ENCODE measurements at places on chromosomes 12 and 14.

GRCh38 chr12:33472299-33472698 is 32.7 kb upstream of the SYT10 start:
- DNase-seq = no peak

DNA sequence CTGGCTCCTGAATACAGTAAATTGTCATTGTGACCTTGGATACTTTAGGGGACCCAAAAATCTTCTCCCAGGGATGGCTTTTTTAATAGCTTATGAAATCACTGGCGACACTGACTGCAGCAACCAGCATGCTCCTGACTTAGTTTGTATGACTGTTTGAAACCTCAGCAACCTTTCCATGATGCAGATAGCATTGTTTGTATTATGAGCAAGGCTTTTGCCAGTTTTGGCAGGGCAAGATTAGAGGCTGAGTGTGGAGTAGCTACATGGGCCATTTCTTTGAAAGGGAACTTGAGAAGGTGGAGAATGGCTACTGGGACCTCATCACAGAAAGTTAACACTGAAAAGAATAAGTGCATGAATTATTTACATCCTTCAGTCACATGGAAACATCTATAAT is 50.9 kb downstream of the SLC4A8 start:
- DNase-seq = no peak

DNA sequence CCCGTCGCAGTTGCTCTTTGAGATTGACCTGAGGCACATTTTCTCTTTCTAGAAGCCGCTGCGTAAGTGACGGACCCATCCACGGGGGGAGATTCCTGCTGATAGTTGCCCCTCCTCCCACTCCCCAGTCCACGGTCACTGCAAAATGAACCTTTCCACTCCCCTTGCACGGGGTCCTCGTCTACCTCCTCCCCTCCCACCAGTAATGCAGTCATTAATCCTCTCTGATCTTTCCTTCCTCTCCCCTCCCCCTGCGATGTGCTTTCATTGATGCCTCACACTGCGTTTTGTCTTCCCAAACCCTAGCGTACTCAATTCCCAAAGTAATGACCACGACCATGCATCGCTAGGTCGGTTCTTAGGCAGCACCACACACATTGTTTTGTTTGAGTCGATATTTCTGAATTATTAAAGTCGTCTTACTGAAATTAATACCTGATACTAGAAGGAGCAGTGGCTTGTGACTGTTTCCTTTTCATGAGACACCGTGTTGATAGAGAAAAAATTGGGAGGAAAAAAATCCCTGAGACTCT is 857 bp downstream of the ETNK1 start:
- no peak for DNase-seq

DNA sequence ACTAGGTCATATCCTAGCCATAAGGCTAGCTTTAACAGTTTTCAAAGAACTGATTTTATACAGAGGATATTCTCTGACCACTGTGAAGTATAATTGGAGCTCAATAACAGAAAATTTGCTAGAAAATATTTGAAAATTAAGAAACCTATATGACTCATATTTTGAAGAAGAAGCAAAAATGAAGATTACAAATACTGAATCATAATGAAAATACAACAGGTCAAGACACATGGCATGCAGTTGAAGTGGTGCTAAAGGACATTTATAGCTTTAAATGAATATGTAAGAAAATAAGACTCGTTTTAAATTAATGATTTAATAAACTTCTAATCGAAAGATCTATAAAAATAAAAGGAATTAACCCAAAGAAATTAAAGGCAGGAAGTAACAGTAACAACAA is 1234.6 kb downstream of the SLC16A7 start:
- DNase-seq = no peak

GRCh38 chr12:45601888-45602287 is 127.6 kb upstream of the ARID2 start:
- no peak for DNase-seq

GRCh38 chr14:61513986-61514830 is 181.1 kb upstream of the HIF1A start:
- DNase-seq = no peak

GRCh38 chr12:27002141-27002540 is 12.0 kb downstream of the TM7SF3 start:
- no peak for DNase-seq

DNA sequence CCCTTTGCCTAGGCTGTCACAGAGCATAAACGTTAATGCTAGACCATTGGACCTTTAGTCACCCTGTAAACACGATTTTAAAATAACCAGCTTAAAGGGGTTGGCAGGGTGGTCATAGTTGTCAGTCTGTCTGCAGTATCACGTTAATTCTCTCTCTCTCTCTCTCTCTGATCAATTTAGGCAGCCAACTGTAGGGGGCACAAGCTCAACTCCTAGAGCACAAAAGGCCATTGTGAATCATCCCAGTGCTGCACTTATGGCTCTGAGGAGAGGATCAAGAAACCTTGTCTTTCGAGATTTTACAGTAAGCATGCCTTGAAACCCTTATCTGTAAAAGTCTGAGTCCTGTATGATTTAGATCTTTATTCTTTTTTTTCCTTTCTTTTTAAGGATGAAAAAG is 97.1 kb downstream of the SCAF11 start:
- DNase-seq = no peak

- DNase-seq = no peak
Measured at GRCh38 chr12:122421187-122421820, 1.2 kb downstream of the CLIP1 start.

DNA sequence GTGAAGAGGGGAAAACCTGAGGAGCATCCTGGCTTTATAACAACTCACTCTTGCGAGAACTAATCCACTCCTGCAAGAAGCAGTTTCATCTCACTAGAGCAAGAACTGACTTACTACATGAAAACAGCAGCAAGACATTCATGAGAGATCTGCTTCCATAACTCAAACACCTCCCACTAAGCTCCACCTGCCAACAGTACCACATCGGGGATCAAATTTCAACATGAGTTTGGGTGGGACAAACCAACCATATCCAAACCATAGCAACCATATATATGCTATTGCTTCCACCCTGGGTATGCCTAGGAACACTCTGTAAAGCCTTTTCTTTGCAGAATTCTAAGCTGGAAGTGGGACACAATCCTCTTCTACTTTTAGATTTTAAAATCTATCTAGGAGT is 13.9 kb upstream of the AVPR1A start:
- DNase-seq = no peak

DNA sequence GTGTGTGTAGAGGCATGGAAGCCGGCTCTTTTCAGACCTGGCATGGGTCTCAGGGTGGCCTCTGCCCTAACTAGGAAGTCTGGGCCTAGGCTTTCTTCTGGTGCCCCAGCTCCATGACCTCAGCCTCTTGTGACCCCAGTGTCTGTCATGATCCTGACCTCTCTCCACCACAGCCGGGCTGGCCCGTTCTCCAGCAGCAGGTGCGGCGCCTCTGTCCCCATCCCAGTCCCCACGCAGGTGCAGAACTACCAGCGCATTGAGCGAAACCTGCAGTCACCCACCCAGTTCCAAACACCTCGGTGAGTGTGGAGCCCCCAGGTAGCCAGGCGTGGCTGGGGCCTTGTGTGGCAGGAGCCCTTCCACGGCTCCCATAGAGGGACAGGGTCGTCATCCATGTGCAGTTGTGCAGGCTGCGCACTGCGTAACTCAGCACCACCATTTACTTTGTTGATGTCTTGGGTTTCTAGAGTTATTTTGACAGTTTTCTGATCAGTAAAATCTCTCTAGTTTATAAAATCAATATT is 14.8 kb upstream of the PUS1 start:
- no peak for DNase-seq

DNA sequence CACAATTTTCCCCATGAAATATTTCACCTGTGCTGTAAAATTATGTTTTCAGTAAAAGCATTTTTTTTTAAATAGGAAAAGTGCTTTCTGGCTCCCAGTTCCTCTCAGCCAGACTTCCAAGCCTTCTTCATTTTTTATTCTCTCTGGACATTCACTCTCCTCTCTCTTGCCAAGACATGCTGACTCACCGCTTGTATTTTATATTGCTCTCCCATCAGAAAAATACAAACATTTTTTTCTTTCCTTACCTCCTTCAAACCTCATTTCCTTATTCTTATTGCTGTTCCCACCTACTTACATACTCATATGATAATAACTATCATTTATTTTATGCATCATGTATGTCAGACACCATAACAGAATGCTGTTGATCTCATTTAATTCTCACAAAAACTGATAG is 37.7 kb upstream of the ZNF641 start:
- no peak for DNase-seq

DNA sequence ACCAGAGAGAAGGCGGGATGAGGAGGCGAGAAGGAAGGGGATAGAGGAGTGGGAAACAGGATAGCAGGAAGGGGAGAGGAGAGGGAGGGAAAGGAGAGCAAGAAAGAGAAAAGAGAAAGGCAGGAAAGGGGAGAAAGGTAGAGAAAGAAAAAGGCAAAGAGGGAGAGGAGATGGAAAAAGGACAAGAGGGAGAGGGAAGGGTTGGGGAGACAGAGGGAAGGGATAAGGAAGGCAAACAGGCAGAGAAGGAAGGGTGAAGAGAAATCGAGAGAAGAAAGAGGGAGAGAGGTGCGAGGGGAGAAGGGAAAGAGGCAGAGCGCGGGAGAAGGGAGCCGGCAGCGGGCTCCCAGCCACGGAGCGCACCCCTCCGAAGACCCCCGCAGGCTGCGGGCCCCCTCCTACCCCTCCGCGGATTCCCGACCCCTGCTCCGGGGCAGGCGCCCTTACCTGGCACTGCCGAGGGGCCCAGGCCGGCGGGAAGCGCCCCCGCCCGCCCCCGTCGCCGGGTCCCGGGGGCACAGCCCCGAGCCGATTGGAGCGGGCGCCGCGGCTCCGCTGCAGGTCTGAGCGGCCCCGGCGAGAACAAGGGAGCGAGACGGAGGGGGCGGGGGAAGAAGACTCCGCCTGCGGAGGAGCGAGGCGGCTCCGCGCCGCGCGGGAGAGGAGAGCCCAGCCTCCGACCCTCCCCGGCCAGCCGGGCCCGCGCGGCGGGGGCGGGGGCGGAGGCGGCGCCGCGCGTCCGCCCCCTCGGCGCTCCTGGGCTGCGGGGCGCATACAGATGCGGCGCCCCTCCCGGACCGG is at the start of gene CDH24:
Gene CDH24, minus strand, starts transcription at position 565 of the 801 bp plus-strand sequence. CDS start 1,787 bp downstream, outside the sequence.
- peak; percentile 60 for DNase-seq

- no peak for DNase-seq
Measured at GRCh38 chr12:58099476-58099875, 158.1 kb downstream of the ATP23 start.

GRCh38 chr12:5197131-5197530 is 153.5 kb downstream of the KCNA5 start:
- DNase-seq = no peak

- no peak for DNase-seq
Measured at GRCh38 chr12:20383612-20384011, 15.3 kb downstream of the PDE3A start.

DNA sequence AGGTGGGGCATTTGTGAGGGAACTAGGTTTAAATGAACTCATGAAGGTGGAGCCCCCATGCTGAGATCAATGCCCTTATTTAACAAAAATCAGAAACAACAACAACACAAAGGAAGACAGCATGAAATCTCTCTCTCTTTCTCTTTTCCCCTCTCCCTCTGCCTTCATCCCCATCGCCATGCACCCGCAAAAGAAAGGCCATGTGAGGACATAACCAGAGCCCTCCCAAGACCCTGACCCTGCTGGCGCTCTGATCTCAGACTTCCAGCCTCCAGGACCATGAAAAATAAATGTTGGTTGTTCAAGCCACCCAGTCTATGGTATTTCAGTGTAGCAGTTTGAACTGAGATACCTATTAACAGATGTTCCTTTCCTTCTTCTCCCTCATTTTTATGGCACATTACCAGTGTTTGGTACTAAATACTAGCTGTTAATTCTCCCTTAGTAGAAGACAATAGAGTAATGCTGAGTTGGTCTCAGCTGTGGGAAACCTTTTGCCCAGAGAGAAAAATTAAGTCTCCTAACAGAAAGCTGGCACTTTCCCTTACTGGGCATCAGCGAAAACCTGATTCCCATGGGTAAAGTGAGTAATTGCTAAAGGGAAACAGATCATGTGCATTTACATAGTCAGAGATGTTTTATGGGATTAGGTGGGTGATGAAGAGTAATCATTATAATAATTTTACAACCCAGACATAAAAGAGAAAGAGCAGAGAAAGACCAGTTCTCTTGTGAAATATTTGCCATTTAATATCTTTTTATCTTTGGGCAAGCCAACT is 264.0 kb upstream of the PLEKHG7 start:
- DNase-seq = no peak

GRCh38 chr12:72146495-72146894 is 125.7 kb upstream of the TRHDE start:
- DNase-seq = no peak

DNA sequence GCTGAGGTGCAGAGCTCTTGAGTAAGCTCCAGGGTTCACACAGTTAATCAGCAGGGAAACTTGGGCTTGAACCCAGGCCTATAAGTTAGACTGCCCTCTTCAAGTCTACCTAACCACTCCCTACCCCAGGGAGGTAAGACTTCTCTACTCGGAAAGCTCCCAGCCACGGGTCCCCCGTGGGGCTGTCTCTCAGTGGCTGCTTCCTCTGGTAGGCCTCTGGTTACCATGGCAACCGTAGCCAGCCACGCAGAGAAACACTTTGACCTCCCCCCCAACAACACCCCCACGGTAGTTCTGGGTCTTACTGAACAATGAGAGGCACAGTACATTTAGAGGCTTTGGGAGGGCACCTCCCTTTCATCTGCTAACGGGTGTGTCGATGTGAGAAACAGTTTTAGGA is 245.2 kb downstream of the AACS start:
- no peak for DNase-seq

GRCh38 chr14:61145903-61146481 is 135.1 kb downstream of the TMEM30B start:
- DNase-seq = no peak

GRCh38 chr12:39003541-39004155 is 98.3 kb upstream of the CPNE8 start:
- no peak for DNase-seq

DNA sequence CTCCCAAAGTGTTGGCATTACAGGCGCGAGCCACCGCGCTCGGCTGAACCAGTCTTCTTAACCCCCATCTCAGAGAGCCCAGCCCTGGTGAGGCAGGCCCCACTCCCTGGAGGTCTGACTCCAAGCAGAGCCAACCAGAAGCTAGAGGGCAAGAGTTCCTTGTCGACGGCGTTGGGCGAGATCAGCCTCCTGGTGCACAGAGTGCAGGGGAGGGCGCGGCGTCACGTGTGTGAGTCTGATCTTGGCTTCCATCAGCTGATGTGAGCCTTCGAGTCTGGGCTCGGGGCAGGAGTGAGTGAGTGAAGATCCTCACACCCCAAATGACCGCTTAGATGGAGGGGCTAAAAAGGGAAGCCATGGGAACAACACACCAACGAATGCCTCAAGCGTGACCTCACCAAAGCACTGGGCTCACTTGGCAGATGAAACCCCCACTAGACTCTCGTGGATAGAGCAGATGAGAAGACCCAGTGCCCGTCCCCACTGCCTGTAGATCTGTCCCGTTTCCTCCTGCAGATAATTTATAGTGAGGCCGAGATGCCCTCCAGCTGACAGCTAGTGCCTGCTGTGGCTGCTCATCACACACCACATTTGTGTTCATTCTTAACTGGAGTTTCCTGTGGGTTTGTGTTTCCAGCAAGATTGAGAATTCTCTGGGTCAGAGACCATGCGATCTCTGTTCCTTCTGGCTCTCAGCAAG is 28.6 kb upstream of the ADGRD1 start:
- no peak for DNase-seq

Measured in stimulated activated CD8-positive, alpha-beta memory T cell treated with anti-CD3 and anti-CD28 coated beads, Interleukin-15, amount 100 ng/mL, for 48 hours (primary cell).